Suppressor macrophage treated with lipopolysaccharide for 4 hours (primary cell): ENCODE measurements at places on chromosomes 13 and 19.

DNA sequence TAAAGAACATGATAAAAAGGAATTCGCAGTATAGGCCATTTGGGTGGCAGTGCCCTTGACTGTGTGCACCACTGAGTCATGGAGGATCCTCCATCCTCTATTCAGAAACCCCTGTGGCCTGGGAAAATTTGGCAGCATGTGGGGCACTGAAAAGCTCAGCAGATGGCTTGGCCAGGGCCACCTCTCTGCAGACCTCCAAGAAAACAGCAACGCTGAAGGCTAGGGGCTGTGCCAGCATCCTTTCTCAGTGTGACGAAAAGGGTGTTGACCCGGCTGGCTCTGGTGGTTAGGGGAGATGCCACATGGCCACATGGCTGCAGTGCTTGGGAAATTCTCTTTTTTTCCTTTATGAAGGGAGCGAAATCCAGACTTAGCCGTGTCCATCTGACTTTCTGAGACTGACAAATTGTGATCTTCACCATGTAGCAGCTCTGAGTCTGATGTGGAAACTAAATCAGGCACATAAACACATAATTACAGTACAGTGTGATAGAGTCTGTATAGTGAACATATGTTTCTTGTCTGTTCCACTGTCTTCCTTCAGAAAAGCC lies 178.0 kb downstream of the KCTD12 start:
- no peak for DNase-seq

DNA sequence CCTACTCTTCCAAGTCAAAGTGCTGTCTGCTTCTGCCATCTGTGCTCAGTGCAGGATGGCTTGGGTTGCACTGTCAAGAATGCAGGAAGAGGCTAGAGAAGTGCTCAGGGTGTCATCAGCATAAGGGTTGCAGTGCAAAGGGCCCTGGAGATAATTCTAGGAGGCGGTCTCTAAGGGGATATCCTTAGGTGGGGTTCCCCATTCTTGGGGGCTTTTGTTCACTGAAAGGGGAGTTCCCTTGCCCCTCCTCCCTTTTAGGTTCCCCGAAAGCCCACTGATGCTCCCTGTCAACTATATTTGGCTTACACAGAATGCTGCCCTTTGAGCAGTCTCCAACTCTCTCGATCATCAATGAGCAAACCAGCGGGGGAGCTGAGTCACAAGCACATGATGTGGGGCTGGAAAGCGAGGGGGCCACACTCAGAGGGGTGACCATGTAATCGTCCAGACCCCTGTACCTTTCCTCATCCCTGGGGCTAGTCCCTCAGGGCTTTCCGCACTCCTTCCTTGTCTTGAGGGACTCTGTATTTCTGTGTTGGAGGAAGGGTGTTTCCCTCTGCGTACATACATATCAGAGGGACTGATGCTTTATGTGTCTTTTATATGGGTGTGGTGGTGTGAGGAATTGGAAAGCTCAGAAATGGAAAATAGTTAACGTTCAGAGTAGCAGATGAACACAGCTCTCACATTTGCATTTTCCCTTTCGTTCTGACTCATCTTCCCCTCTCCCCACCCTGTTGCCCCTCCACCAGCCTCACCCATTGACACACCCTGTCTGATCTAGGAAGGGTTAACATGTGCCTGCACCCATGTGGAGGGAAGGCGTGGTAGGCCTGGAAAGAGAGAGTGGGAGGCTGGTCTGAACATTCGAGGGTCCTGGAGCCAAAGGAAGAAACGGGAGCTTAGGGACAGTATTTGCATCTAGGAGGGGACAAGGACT lies 6.7 kb downstream of the ZBTB32 start:
- DNase-seq: peak; percentile 56

GRCh38 chr13:50549221-50549942 lies 294.1 kb downstream of the DLEU7 start:
- DNase-seq: no peak

- no peak for DNase-seq
Observed at GRCh38 chr19:13118424-13119193, 545 bp downstream of the NACC1 start.

DNA sequence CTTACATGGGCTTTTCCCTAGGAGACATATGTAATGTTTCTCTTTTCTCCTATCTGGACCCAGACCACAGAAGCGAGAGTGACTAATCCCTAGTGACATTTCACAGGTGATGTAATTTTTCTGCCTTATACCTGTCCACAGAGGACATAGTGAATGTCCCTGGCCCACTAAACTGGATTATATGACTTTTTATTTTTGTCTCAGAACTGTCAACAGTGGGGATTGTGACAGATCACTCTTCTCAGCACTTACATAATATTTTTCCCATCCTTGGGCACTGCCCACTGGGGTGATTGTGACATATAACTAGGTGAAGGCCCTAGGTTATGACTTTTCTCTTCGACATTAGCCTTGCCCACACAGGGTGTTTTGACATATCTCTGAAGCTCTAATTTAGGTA lies 7.9 kb upstream of the ZNF726 start:
- no peak for DNase-seq

- no peak for DNase-seq
Observed at GRCh38 chr13:46479283-46479682, 73.7 kb upstream of the LRCH1 start.

DNA sequence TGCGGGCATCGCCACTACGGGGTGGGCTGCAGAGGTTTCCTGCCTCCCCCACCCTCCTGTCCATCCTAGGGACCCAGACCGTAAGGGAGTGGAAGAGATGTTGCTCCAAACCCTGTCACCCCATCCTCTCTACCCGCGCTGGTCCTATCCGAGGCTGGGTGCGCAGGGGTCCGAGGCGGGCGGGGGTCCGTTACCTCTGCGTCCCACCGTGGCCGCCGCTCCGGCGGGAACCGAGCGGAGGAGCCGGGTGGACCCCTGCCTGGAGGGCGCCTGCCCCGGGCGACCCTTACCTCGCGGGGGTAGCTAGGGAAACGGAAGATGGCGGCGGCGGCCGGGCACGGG lies at the start of gene DGKH:
TSS of gene DGKH (plus strand) at position 307 of the 342 bp plus-strand sequence. CDS start 126 bp downstream, outside the sequence.
- DNase-seq: no peak

GRCh38 chr13:70023516-70023915 lies 84.1 kb upstream of the ATXN8OS start:
- DNase-seq: no peak

DNA sequence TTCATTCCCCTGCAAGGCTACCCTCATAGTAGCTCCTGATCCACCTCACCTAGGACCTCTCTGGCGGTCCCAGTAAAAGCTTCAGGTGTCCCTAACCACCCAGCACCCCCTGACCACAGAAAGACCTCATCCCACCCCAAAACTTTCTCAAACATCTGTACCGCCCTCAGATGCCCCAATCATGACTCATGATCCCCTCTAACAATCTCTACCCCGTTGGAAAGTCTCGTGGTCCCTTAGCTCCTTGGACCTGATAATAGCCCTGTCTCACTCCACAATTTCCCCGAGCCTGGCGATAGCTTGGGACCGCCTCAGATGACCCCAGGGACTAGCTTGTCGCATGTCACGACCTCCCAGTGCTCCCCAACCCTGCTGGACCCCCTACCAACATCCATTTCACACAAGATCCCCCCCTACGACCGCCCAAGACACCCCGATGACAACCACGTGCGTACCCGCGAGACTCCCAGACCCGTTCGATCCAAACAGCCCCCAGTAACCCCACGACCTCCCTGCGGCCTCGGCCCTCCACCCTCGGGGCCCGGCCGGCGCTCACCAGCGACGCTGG lies 450 bp downstream of the NDUFA11 start:
- peak; percentile 23 for DNase-seq

- DNase-seq: no peak
Observed at GRCh38 chr13:112893207-112893569, 75.8 kb upstream of the MCF2L start.

DNA sequence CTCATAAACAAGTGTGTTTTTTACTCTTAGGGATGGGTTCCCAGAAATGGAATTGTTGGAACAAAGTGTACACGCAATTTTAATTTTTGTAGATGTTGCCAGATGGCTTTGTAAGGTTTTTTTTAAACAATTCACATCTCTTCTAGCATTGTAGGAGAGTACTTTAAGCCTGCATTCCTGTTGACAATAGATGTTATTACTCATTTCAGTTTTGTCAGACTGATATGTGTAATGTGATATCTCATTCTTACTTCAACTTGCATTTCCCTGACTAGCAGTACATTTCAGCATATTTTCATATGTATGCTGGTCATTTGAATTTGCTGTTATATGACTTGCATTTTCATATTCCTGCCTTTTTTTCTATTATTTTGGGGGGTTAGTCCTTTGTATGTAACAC lies 186.6 kb upstream of the SLITRK6 start:
- no peak for DNase-seq

- DNase-seq: no peak
Observed at GRCh38 chr13:43764349-43764748, 22.4 kb downstream of the ENOX1 start.

DNA sequence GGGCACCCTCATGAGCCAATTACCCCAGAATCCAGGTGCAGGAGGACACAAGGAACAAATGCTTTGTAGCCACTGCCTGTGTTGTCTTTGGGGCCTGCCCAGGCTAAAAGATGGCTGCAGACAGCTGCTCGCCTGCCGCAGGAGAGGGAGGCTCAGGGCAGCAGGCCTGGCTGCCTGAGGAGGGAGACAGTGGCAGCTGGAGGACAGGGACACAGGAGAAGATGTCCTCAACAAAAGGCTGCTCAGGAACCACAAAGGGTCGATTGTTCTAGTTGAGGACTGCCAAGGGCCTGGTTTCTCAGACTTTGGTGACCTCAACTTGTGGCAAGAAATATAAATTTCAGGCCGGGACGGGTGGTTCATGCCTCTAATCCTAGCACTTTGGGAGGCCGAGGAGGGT lies 7.6 kb downstream of the SIRT2 start:
- no peak for DNase-seq

GRCh38 chr13:30334663-30335386 lies 27.5 kb upstream of the KATNAL1 start:
- peak; percentile 68 for DNase-seq

DNA sequence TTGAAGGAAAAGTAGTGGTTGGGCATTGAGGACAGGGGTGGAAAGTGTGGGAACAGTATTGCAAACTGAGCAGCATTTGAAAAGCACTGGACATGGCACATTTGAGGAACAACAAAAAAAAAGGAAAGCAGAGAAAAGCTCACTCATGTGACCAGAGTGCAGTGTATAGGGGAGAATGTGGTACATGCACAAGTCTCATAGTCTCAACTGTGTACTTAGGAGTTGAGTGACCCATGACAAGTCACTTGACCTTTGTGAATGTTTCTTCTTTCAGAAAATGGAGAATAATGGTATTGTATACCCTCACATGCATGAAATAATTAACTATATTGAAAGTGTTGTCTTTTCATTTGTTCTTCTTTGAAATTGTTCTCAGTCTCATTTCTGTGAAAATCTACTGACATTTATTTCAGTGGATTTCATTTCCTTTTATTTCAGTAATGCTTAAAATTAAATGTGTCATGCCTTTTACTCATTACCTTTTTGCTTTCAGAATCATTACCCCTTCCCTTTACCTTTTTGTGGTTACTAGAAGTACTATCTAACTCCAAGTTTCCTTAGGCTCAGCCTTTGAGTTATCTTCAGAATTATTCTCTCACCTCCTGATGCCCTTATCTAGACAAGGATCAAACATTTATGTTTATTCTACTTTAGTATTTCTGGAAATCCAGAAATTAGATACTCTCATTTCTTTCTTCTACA lies 79.1 kb upstream of the MLNR start:
- DNase-seq: peak; percentile 32

GRCh38 chr19:6376512-6377190 lies 918 bp upstream of the PSPN start:
- no peak for DNase-seq

- no peak for DNase-seq
Observed at GRCh38 chr19:4097501-4097900, 26.4 kb downstream of the MAP2K2 start.

DNA sequence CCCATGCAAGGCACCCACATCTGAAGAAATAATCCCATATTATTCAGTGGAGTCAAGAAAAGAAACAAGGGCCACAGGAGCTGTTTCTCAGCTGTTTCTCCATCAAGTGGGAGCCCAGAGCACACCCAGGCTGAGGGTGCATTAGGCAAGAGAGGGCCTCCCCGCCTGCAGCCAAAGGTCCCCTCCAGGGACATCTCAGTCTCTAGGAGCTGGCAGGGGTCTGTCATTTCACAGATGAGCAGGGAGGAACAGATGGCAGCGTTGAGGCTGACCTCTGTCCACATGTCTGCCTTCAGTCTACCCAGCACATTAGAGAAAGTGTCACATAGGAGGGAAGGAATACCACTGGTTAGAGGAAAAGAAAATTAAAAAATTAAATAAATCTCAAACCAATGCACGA lies 157.7 kb downstream of the ZNF536 start:
- no peak for DNase-seq

DNA sequence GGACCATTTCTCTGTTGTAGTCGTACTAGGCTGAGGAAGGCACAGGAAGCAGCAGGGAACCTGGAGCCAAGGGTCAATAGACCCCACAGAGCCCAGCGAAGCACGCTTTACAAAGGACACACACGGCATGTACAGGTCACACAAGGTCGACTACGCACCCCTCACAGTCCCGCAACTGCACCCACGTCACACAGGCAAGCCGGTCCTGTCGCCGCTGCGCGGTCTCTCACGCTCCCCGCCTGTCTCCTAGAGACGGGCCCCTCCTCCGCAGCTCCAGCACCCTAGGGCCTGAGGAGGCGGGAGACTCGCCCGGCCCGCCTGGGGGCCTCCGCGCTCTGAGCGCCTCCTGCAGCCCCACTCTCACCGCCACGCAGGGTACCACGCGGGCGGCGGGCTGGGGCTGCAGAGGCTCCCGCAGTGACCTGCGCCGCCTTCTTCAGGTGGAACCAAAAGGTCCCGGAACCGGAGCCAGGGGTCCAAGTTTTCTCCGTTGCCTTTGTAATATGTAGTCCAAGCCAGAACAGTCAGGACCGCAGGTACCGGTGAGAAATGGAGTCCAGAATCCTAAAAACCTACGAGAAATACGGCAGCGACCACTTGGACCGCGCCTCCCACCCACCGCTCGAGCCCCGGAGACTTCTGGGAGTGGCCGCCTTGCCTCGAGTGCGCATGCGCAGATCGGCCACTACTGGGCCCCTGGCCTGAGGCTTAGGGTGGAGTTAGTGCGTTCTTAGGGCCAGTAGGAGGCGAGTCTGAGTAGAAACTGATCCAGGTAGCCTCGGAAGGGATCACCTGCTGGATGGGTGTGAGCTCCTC lies at the start of gene ZNF607:
TSS of gene ZNF607 (minus strand) at position 651 of the 816 bp plus-strand sequence. CDS start 8,143 bp downstream, outside the sequence.
- DNase-seq: peak; percentile 87

DNA sequence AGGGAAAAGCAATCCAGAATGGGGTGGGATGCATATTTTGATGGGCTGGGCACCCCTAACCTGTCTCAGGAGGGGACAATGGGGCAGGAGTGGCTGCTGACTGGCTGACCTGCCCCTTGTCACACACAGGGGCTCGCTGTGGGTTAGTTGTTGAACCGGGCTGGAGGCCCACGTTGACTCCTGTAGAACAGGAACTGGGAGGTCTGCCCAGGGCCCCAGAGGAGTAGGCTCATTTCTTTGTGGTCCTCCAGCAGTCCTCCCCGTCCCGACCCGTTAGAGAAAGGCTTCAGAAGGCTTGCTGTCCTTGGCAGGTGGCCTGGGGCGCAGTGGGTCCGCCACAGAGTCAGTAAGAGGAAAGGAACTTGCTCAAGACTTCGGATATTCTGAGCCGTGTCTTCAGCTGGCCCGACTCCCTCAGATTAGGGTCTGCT lies 70.1 kb downstream of the COL4A1 start:
- DNase-seq: no peak
